Kasumi-1 (cell line): ENCODE measurements at places on chromosomes 7 and 10.
A peak's percentile ranks its signal among the peaks of the same experiment; 100 is the strongest.

DNA sequence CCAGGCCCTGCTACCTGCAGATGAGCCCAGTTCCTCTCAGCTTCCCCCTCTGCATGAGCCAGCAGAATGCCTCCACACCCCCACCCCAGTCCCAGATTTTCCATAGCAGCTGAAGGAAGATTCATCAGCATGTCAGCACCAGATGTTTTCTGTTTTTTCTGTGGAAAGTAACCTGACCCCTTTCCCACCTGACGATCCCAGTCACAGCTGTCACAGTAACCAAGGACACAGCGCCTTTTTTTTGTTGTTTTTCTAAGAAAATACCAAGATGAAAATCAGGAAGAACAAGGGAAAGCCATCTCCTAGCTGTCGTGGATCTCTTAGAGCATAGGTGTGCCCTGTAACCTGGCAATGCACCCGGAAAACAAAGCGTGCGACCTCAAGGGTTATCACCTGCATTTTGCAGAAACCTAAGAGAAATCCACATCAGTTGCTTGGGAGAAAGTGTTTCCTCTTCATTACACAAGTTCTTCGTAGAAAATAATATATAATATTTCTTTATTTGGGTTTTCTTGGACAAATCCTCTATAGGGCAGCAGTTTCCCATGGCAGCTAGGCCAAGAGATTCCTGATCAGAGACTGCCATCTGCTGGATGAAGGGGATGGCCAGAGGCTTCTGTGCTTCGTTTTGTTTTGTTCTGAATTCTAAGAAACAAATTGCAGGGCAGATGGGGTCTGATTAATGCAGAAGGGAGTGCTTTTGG is 401.9 kb downstream of the TNS3 start:
- peak; percentile 56 for DNase-seq

DNA sequence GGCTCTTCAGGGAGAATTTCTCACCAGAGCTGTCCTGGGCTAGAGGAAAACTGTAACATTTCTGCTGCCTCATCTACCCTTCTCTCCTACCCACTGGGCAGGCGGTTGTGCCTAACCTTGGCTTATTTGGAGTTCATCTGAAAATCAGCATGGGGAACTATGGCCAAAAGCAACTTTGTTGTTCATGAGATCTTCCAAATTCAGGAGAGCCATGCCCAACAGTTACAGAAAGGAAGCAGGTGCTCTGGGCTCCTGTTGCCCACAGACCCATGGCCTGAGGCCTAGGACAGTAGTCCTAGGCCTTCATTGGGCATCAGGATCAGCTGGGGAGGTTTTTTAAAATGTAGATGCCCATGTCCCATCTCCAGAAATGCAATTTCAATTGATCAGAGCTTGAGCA is 85.2 kb downstream of the GRID1 start:
- DNase-seq = no peak

DNA sequence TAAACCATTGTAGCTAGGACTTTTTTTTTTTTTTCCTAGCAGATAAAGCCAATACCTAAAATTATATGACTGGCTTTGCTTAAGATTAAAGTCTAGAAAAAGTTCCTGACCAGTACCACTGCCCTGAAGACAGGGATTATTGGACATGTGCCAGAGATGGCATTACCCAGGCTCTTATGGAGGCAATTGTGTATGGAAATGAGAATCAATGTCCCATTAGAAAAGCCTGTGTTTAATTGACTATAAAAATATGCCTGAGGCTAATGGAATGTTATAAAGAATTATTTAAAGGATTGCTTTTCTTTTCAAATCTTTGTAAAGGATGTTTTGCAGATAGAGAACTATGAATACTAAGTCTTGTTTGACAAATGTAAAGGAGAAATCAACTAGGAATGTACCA is 196.7 kb downstream of the ANK3 start:
- DNase-seq = no peak

DNA sequence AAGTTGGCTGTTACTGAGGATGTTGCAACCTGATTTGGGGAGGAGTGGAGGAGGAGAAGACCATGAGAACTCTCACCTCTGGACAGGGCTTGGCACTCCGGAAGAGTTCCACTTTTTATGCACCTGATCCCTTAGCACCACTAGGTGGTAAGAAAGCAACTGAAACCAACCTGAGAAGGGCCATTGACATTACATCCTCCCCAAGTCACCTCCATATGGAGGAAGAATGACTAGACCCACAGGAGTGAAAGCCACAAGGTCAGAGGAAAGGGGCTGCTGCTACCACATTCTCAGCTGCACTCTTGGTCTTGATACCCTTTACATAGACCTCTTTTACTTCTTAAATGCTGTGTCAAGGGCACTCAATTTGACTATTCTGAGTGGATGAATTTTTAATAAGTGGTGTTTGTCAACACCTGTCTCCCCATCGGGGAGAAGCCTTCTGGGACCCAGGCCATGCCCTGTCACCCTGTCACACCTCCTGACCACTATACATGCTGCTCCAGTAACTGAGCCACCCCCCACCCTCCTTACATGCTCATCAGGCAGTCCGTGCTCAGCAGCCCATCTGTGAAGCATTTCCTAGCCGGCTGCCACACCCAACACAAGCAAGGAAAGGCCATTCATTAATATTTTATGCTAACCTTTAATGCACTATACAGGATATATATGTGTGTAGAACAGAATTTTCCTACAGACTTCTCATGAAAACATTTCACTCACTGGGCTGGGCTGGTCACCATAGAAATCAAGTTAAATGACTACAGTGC is 362.9 kb downstream of the GFRA1 start:
- DNase-seq = no peak

DNA sequence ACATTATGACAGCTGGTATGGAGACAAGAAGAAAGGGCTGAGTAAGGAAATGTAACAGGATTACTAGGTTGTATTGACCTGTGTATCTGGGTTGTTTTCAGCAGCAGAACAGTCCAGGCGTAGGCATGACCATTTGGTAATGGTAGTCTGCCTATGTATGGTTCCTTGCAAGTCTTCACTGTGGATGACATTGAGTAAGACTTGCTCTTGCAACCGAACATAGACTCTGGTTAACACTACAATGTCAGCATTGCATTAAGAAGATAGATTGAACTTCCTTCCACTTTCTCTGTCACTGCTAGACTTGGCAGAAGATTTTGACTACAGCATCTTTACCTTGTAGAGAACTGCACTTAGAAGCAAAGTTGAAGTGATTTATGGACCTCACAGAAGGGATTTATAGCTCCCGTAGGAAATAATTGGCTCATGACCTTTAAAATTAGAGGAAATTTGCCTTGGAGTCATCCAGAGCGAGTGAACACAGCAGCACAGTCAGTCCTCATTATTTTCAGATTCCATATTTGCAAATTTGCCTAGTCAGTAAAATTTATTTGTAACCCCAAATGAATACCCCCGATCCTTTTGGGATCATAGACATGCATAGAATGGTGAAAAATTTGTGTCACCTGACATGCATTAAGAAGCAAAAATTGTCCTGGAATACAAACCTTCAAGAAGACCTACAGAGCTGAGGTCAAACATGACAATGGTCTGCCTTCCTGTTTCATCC is 79.6 kb upstream of the STRIP2 start:
- no peak for DNase-seq

DNA sequence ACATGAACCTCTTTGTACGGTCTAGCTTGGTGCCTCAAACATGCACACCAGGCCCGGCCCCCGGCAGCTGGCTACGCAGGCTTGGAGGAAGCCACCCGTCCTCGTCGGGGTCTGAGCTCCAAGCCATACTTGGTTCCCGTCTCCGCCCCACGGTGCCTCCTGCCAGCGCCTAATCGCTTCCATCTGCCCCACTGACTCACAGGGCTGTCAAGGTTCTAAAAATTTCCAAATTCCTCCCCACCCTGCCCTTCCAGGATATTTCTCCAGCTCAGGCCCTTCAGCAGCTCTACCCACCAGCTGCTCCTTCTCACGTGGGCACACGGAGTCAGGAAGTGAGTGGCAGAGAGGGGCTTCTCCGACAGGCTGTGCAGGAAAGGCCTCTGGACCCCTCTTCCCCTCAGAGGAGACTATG is 38.8 kb downstream of the TMEM270 start:
- no peak for DNase-seq

DNA sequence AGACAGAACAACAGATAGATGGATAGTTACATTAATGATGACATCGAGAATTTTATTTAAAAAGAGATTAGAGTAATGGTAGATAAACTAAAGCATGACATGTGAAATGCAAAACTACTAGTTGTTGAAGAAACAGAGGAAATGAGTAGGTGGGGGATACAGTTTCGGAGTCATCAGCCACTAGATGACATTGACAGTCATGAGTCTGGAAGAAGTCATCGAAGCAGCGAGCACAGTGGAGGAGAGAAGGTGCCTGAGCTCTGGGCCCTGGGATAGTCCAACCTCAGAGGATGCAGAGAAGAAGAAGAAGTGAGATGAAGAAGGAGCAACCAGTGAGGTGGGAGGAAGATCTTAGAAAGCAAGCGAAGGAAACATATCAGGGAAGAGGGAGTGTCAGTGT is 20.2 kb upstream of the SEC61A2 start:
- DNase-seq = no peak

GRCh38 chr10:78177491-78178185 is 144.0 kb downstream of the RPS24 start:
- DNase-seq = no peak

GRCh38 chr7:151763420-151763984 is 113.4 kb downstream of the PRKAG2 start:
- no peak for DNase-seq

DNA sequence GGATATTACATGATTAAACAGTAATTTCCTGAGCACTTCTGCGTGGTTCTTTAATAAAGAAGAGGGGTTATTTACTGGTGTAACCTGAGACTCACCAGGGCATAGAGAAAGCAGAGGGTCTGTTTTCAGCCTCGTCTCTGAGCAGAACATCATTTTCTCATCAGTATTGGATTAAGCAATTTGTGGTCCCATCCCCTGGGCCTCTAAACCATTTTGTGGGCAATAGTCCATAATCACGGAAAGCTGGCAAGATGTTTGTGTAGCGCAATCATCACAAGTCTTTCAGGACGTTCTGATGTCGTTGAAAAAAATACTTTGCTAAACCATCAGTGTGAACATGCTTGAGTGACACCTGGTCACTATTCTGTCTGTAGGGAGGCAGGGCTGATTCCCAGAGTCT is 37.1 kb upstream of the SEC61G start:
- DNase-seq = no peak
